Caco-2 (cell line): ENCODE measurements at places on chromosomes 1 and 21. TPM values are rescaled to one million over a fixed set of nuclear protein-coding genes. Genes with fewer than 3 reads are reported as not detected.

Gene ST6GALNAC5
- 0.09 and 0.14 TPM in 2 replicates for total RNA-seq

DNA sequence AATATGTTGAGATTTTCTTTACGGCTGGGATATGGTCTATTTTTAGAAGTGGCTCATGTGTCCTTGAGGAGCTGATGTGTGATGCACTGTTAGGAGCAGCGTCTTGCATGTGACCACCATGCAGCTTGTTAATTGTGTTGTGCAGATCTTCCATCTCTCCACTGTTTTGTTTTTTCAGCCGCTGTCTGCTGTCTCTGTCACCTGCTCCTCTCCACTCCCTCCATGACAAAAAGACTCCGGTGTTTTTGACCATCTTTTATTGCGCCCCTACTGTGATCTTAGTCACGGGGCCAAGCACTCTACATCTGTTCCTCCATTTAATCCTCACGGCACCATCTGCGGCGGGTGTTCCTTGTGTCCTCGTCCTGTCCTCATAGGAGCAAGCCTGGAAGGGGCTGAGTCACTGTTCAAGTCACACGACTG lies 51.8 kb downstream of the ADARB1 start:
- DNase-seq: no peak

GRCh38 chr21:35015435-35016024 lies 33.6 kb downstream of the RUNX1 start:
- DNase-seq: no peak

GRCh38 chr21:46115441-46116188 lies 17.7 kb downstream of the COL6A2 start:
- peak; percentile 24 for DNase-seq
